ENCODE measurements at places on chromosomes 11 and 22.
A peak's percentile ranks its signal among the peaks of the same experiment; 100 is the strongest.

DNA sequence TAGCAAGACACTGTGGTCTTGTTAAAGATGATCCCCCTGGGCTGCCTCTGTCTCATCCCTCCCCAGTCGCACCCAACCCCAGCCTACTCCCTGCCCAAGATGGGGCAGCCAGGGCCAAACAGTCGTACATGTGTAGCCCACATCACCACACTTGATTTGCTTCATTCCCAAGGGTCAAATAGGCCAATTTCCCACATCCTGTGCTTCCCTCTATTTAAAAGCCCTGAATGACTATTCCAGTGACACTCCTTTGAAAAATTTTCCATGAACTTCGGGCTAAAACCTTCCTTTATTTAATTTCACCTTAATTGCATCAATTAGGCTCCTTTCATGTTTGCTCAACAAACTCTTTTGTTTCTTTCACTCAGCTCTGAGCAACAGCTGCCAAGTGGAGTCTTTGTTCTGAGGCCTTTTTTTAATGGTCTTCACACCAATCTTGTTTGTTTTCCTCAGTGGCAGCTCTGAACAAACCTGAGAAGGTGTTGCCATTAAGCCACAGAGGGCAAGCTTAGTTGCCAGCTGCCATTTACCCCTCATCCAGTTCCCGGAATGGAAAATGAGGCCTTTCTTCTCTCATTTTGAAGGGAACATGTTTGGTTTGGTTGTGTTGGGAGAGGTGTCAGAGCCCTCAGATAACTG, 126.9 kb downstream of the APIP start:
- no peak for DNase-seq

- DNase-seq = peak; percentile 44
Observed at GRCh38 chr22:42635531-42635930, 4.9 kb downstream of the ATP5MGL start.

DNA sequence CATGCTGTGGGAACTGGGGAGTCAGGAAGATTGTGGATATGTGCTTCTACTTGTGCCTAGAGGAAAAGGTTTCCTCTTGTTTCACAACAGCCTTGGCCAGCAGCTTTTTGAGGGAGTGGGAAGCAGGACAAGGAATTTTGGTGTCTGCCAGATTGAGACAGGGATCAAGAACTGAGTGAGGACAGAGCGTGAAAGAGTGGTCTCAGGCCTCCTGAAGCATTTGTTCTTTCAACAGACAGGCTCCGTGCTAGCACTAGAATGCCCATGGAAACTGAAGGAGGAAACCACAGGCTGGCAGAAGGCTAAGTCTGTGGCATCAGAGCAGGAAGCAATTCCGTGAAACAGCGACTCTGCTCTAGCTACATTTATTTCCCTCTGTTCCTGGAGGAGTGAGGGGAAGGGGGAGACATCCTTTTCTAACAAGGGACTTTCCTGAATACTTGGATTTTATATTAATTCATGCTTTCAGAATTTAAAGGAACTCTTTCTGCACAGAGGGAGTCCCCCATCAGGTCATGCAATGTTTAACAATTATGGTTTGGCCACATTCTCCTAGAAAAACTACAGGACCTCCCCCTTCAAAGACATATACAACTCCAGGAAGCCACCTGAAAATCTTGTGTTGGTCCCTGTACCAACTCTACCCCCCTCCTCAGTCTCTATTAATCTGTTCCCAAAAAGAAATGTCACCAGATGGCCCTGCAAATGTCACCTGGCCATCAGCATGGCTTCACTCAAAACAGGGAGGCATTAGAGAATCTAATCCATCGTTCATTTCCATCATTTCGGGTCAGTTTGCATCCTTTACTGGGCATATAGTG, 96.1 kb downstream of the SYT9 start:
- DNase-seq = no peak

- DNase-seq = no peak
Observed at GRCh38 chr22:47245786-47246185, 483.3 kb downstream of the TBC1D22A start.

GRCh38 chr11:17613983-17614382, 66.9 kb downstream of the OTOG start:
- no peak for DNase-seq

DNA sequence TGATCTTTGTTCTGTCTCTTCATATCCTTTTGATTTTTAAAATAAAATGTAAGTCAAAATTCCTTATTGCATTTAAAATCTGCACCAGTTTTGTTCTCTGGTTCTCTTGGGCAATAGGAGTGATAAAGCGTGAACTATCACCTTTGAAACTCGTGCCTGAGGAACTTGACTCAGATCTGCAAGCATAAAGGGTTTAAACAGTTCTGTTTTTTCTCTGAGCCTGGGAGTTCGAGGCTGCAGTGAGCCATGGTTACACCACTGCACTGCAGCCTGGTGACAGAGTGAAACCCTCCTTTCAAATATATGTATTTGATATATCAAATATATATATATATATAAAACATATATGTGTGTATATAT, 38.9 kb upstream of the CLMP start:
- DNase-seq = no peak

DNA sequence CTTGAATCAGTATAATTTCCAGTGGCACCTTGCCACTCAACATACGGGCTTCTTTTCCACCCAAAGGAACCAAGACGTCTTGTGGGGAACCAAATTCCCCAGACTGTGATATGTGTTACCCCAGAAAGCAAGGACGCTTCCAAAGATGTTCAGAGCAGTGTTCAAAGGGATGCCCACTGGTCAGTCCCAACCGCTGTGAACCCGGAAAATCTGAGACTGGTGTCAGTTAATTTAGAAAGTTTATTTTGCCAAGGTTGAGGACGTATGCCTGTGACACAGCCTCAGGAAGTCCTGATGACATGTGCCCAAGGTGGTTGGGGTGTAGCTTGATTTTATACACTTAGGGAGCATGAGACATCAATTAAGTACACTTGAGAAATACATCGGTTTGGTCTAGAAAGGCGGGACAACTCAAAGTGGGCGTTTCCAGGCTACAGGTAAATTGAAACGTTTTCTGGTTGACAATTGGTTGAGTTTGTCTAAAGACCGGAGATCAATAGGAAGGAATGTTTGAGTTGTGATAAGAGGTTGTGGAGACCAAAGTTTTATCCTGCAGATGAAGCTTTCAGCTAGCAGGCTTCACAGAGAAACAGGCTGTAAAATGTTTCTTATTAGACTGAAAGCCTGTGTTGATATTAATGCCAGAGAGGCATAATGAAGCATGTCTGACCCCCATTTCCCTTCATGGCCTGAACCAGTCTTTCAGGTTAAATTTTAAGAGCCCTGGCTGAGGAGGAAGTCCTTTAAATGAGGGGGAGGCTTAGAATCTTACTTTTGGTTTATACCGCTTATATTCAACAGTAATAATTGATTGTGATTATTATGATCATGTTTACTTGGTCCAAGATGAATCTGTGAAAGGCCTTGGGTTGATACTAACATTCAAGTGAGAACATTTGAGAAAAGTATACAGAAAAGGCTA, 6.8 kb downstream of the APOL3 start:
- DNase-seq = no peak

GRCh38 chr11:96130061-96130620, 206.2 kb upstream of the MTMR2 start:
- DNase-seq = peak; percentile 53

GRCh38 chr22:35305525-35306070, 5.9 kb downstream of the TOM1 start:
- DNase-seq = no peak

GRCh38 chr11:102551169-102551781, 20.7 kb upstream of the MMP7 start:
- no peak for DNase-seq
